T-helper 9 cell (primary cell): ENCODE measurements at places on chromosomes 16 and 17.

DNA sequence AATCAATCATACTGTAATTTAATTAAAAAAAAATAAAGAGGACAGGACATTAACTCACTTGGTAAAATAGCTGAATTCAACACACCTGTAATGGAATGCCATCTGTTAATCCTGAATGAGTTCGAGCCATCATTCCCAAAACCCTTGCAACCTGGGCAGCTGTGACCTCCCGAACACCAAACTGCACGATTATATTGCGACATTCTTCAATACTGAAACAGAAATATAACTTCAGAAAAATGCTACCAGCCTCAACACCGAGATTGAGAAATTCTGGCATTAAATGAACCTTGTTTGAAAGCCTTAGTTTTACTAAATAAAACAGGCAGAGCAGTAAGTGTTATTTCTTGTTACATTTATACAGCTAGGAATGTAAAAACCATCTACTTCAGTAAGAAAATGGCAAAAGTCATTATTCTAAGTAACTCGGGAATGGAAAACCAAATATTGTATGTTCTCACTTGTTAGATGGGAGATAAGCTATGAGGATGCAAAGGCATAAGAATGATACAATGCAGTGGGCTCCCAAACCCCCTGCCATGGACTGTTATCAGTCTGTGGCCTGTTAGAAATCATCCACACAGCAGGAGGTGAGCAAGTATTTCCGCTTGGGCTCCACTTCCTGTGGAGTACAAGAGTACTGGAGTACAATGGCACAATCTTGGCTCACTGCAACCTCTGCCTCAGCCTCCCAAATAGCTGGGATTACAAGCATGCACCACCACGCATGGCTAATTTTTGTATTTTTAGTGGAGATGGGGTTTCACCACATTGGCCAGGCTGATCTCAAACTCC lies 46.5 kb downstream of the CNOT1 start:
- no peak for DNase-seq

DNA sequence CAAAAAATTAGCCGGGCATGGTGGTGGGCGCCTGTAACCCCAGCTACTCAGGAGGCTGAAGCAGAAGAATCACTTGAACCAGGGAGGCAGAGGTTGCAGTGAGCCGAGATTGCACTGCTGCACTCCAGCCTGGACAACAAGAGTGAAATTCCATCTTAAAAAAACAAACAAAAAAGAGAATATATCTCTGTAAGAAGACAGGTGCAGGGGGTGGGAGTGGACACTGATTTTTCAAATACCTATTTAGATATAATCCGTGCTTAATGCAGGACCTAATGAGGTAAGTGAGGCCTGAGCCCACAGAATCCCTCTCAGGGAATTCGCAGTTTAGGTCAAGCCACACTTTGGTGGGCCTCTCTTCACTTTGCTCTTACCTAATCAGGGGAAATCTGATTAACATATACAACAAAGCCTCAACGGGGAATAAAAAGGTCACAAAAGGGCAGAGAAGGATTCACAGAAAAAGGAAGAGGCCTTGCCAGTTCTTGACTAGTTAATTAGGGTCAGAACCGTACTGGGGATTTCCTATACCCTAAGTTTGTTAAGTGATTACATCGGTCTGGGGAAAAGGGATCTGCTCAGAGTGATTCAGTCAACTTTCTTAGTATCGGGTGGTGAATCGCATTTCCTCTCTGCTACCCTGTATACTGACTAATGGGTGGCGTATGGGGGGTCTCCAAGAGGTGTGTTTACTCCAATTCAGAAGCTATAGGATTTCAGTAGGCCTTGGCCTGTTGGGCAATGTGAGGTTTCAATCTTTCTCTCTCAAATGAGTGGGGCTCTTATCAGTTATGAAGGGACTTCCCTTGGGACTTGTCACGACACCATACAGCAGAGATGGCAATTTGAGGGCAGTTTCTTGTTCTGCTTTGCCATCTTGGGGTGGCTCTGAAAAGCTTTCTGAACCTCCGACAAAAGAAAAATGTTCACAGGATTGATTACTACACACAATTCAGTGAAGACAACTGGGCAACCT lies 1.9 kb upstream of the NFAT5 start:
- peak; percentile 11 for DNase-seq

GRCh38 chr16:51831595-51832367 lies 680.7 kb upstream of the SALL1 start:
- no peak for DNase-seq

- peak; percentile 29 for DNase-seq
Measured at GRCh38 chr16:22189473-22190080, 16.5 kb upstream of the EEF2K start.

DNA sequence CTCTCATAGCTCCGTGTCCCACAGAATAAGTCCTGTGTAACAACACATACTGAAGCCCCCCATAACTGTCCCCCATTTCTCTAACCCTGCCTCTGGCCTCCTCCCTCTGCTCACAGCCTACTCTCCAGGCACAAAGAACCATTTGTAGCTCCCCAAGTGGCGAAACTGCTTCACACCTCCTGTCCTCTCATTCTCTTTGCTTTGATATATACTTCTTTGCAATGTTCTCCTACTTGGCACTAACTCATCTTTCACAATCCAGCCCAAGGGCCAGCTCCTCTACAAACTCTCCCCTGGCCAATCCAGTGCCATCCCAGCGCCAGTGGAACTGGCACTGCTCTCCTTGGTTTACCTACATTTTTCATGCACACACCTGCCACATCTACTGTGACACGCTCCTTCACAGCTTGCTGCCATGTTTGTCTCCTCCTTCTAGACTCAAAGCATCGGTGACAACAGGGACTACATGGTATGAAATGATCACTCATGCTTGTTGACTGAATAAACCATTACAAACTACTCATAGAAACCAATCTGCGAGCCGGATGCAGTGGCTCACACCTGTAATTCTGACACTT lies 12.8 kb downstream of the CYTH1 start:
- no peak for DNase-seq

GRCh38 chr17:4872786-4873185 lies 26.6 kb upstream of the C17orf107 start:
- no peak for DNase-seq

DNA sequence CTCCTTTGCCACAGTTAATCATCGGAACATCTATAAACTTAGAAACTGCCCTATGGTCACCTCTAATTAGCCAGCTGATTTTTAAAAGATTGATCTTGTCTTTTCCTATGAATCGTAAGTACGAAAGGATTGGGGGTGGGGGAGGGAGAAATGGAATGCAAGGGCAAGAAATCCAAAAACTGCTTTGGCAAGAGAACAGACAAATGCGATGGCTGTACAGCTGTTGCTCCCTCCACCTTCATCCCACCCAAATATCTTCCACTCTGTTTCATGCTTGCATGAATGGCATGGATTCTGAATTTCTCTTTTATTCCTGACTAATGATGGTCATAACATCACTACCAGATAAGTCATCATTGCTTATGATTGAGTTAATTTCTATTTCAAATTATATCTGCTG lies 165.7 kb downstream of the STX8 start:
- no peak for DNase-seq

DNA sequence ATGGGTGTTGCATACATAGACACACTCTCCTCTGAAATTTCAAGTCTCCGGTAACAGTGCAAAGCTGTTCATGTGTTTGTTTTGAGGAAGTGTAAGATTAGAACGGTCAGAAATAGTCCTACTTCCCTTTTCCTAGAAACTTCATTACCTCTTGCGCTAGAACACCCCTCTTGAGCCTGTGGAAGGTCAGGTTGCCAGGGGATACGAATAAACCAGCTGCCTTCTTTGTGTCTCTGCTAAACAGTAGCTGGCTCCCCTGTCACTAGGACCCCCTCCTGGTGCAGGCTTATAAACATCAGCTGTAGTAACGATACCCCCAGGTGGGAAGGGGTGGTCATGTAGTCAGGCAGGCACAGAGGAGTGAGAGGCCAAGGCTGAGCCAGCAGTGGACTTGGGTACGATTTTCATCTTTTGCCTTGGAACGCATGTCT lies 113.4 kb upstream of the RCVRN start:
- no peak for DNase-seq

GRCh38 chr16:9183682-9184353 lies 92.4 kb downstream of the HAPSTR1 start:
- DNase-seq = no peak

DNA sequence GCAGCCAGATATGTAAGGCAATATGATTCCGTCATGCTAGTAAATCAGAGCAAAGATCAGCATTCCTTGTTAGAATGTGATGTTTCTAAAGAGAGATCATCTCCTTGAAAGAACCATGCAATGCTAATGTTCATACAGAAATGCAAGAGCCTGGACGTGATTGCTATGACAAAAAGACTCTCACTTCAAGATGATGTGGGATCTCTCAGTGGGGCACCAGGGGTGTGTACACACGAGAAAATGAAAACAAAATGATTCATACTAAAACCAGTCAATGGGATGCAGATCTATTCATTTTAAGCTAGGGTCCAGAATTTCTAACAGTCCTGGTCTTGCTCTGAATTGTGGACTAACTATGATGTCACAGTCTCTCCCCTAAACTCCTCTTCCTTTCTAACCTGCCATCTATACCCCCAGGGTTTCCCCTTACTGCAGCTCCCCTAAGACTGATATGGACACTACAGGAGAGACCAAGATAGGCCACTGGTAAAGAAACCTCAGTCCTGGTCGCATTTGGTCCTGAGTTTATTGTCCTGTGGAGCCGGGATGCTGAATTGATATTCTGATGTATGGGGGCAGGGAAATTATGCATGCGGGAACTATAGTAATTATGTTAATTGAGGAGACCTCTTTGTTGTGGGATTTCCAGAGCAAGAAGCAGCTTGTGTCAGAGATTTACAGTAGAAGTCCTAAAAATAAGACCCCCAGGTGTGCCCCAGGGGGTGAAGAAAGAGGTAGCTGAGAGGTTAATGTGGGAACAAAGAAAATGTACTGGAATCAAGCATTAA lies 179.0 kb downstream of the PMP22 start:
- no peak for DNase-seq

GRCh38 chr17:81537856-81538555 lies 9.8 kb downstream of the FSCN2 start:
- no peak for DNase-seq

DNA sequence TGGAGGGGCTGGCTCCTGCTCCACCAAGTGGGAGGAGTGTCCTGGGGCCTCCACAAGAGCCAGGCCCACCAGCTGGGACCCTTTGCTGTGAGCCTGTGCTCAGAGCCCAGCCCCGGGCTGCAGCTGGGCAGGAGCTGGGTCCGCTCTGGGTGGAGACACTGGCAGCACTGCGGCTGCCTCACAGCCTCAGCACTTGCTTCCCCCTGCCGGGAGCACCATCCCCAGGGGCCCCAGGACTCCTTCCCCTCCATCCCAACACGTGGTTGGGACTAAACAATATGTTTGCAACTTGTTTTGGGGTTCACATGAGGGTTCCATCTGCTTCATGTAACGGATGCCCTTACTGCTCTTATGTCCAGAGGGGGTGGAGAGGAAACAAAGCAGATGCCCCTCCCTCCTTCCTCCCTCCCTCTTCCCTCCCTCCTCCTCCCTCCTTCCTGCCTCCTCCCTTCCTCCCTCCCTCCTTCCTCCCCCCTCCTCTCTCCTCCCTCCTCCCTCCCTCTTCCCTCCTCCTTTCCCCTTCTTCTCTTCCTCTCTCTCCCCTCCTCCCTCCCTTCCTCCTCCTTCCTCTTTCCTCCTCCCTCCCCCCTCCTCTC lies 16.3 kb upstream of the CBFA2T3 start:
- DNase-seq = no peak

DNA sequence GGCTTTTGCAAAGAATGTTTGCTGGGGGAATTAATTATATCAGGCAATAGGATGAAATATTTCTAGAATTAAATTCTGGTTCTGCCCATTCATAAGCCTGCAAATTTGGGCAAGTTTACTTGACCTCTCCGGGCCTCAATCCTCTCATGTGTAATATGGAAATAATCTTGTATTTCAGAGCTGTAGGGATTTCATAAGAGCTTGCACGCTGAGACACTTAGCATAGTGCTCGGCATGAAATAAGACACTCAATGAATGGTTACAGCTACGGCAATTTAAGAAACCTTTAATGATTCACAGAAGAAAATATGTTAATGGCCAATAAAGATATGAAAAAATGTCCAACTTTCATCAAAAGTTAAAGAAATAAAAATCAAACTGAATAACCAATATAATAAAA lies 40.6 kb upstream of the PITPNM3 start:
- DNase-seq = no peak

DNA sequence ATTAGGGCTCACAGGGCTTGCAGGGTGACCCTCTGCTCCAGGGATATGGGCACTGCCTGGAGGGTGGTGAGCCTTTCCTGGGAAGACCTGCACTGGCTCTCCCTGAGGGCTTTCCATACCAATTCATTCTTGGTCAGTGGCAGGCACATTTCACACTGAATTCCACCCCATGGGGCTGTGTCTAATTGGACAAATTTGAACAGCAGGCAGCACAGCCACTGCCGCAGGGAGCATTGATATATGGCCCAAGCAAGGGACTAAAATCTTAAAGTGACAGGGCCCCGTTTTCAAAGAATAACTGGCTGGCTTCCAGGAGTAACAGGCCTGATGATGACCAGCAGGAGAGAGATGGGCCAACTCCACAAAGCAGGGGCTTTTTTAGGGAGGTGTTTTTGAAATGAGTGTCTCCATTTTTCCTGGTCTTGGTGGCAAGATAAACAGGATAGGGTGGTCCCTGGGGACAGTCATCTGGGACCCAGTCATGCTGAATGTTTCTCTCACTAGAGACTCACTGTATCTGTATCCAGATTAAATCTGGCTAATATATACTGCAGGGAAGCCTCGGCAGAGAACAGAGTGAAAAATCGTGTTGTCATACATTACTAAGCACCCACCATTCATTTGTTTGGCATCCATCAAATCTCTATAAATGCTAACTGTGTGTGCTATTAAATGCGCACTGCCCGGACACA lies 74.1 kb upstream of the TBX2 start:
- DNase-seq = no peak

- DNase-seq = no peak
Measured at GRCh38 chr17:30472238-30472890, 4.8 kb upstream of the GOSR1 start.

GRCh38 chr16:83147244-83147643 lies 520.5 kb downstream of the CDH13 start:
- no peak for DNase-seq

DNA sequence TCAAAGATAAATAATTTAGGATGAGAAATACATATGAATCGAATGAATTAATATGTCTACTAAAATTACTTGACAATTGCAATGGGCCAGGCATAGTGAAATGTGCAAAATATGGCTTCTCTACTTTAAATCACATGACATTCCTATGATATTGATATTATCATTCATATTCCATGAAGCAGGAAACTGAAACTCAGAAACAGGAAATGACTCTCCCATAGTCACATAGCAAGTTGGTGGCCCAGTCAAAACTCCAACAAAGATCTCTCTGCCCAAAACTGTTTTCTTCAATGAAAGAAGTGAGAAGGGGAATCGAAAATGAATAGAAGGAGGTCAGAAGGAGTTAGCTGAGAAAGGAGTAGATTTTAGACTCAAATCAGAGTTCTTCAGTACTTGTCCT lies 272.2 kb downstream of the CDH8 start:
- DNase-seq = no peak

DNA sequence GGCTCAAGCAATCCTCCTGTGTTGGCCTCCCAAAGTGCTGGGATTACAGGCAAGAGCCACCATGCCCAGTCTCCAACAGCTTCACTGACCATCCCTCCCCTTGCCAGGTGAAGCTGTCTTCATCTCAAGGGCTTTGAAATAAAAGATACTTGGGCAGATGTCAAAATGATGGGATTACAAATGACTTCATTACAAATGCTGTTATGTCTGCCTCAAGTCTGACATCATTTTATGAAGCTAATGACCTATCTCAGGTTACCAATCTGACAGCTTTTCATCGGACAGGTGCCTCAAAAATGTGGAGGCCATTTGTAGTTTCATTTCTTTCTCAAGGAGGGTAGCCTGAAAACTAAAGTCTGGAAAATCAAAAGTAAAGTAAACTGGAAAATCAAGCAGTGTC lies 323.7 kb upstream of the TBX2 start:
- no peak for DNase-seq
